Activated CD4-positive, CD25-positive, alpha-beta regulatory T cell (primary cell): ENCODE measurements at places on chromosomes 6 and 20.

GRCh38 chr20:64129146-64129782, 21.9 kb upstream of the NPBWR2 start:
- DNase-seq = no peak

GRCh38 chr6:109815054-109815453, 124.0 kb downstream of the FIG4 start:
- no peak for DNase-seq

GRCh38 chr20:41030531-41031242, 2.1 kb downstream of the TOP1 start:
- DNase-seq = no peak

DNA sequence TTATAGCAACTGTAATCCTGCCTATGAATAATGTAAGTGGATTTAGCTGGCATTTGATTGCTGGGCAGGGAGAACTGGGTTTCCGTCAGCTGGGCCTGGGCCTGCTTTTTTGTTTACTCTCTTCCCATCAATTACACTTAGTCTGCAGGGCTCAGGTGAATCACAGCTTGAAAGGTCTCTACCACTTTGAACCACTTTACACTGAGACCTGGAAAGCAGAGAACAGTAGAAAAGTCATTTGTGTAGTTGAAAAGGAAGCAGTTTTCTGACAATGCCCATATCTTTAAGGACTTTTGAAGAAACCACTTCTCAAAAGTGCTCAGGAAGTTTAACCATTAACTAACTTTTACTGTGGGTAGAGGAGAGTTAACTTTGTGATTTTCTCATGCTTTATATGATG, 315.4 kb upstream of the SASH1 start:
- DNase-seq = no peak

GRCh38 chr20:50385733-50386640, 124.2 kb upstream of the PTPN1 start:
- no peak for DNase-seq

GRCh38 chr6:56732517-56732916, 89.8 kb upstream of the DST start:
- DNase-seq = no peak

DNA sequence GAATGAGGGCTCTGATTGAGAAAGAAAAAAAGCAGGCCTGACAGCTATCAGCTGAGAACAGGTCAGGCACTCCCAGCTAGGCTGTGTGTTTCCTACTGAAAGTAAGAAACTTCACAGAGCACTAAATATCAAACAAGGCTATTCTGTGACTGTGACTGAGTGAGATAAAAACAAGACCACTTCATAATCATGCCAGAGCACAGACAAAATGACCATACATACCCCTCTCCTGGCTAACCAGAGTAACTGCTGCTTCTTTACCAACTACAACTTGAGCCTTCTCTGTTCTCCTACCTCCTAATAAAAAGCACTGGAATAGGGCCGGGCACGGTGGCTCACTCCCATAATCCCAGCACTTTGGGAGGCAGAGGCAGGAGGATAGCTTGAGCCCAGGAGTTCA, 6.8 kb upstream of the BTN1A1 start:
- no peak for DNase-seq
